A549 treated with Mapracorat at 1 μM for 4 hours (cell line): ENCODE measurements at places on chromosomes 12 and 14. TPM values are rescaled to one million over a fixed set of nuclear protein-coding genes. Genes with fewer than 3 reads are reported as not detected.

Gene C12orf54
- not detected in 5 replicates for total RNA-seq

Gene KRT6B
- 0.07 TPM in 1 of 5 replicates, not detected in the others for total RNA-seq

Gene CCDC60
- not detected in 5 replicates for total RNA-seq

Gene ADGRD1
- 0.28 to 0.45 TPM (median 0.38 TPM) in 5 replicates for total RNA-seq

Gene GALNT8
- not detected in 5 replicates for total RNA-seq

Gene TBC1D30
- total RNA-seq, result 1.0 to 1.9 TPM (median 1.4 TPM) in 5 replicates

Gene TPPP2
- total RNA-seq, result not detected in 5 replicates

Gene FGD4
- 9.6 to 16.2 TPM (median 13.3 TPM) in 5 replicates for total RNA-seq

Gene KLRC1
- total RNA-seq, result not detected in 5 replicates

Gene SYT1
- 4.5 to 5.8 TPM (median 5.4 TPM) in 5 replicates for total RNA-seq

Gene LTB4R2
- total RNA-seq, result 2.1 to 5.7 TPM (median 4.5 TPM) in 5 replicates

Gene REM2
- total RNA-seq, result 0.35 to 0.52 TPM (median 0.45 TPM) in 5 replicates

Gene CCDC197
- not detected in 5 replicates for total RNA-seq

Gene SRRM4
- total RNA-seq, result not detected in 5 replicates

Gene ALDH2
- total RNA-seq, result 61.5 to 94.1 TPM (median 86.3 TPM) in 5 replicates

Gene A2ML1
- not detected in 5 replicates for total RNA-seq

Gene ANKRD33
- total RNA-seq, result not detected in 5 replicates

Gene NEDD8
- 450 to 490 TPM (median 458 TPM) in 5 replicates for total RNA-seq

Gene SERPINA3
- 10.8 to 16.1 TPM (median 13.9 TPM) in 5 replicates for total RNA-seq

Gene FSCB
- total RNA-seq, result not detected in 5 replicates

Gene PYGL
- 116 to 164 TPM (median 151 TPM) in 5 replicates for total RNA-seq

Gene GPN3
- 27.2 to 37.2 TPM (median 34.8 TPM) in 5 replicates for total RNA-seq

Gene NGB
- total RNA-seq, result not detected in 5 replicates

Gene LIN7A
- 0.13 to 0.55 TPM (median 0.39 TPM) in 5 replicates for total RNA-seq

Gene GARIN6
- total RNA-seq, result not detected in 5 replicates

Gene ARMH4
- 0.17 to 1.5 TPM (median 0.77 TPM) in 5 replicates for total RNA-seq

Gene TAS2R10
- 0.22 TPM in 1 of 5 replicates, not detected in the others for total RNA-seq

Gene KLHDC1
- total RNA-seq, result 0.24 to 0.49 TPM (median 0.28 TPM) in 5 replicates

Gene PLBD1
- total RNA-seq, result 4.0 to 7.4 TPM (median 5.0 TPM) in 5 replicates

Gene GLIPR1L2
- 0.09 to 0.33 TPM (median 0.24 TPM) in 5 replicates for total RNA-seq

Gene SELPLG
- 0.81 to 1.2 TPM (median 0.89 TPM) in 5 replicates for total RNA-seq

Gene SLIRP
- 322 to 487 TPM (median 391 TPM) in 5 replicates for total RNA-seq

Gene SLC4A8
- total RNA-seq, result 0.57 to 1.7 TPM (median 1.3 TPM) in 5 replicates

Gene ADAM21
- 0.06 TPM in 2 of 5 replicates, not detected in the others for total RNA-seq

Gene INHBC
- total RNA-seq, result not detected in 5 replicates

Gene CLEC14A
- total RNA-seq, result not detected in 5 replicates

Gene CDKN3
- total RNA-seq, result 68.7 to 81.6 TPM (median 78.7 TPM) in 5 replicates

Gene CELA1
- not detected in 5 replicates for total RNA-seq

Gene PHLDA1
- 22.7 to 36.7 TPM (median 34.1 TPM) in 5 replicates for total RNA-seq

Gene C1QL4
- 4.3 to 6.9 TPM (median 6.6 TPM) in 5 replicates for total RNA-seq

Gene PMCH
- total RNA-seq, result not detected in 5 replicates

Gene MYF5
- total RNA-seq, result not detected in 5 replicates

Gene CPM
- total RNA-seq, result 4.5 to 6.1 TPM (median 5.2 TPM) in 5 replicates

Gene PLEKHG7
- total RNA-seq, result not detected in 5 replicates

Gene TMPRSS12
- not detected in 5 replicates for total RNA-seq

Gene SLC17A8
- total RNA-seq, result 0.03 TPM in 1 of 5 replicates, not detected in the others

Gene DPPA3
- not detected in 5 replicates for total RNA-seq

Gene KDM5A
- total RNA-seq, result 16.5 to 24.3 TPM (median 22.2 TPM) in 5 replicates

Gene NRXN3
- 0.52 to 1.1 TPM (median 0.79 TPM) in 5 replicates for total RNA-seq

Gene ENO2
- 35.9 to 40.2 TPM (median 37.3 TPM) in 5 replicates for total RNA-seq

Gene PROX2
- total RNA-seq, result not detected in 5 replicates

Gene CPNE6
- total RNA-seq, result not detected in 5 replicates
